ENCODE measurements at places on chromosomes 16 and 17.

GRCh38 chr17:7340179-7340578, 3.9 kb downstream of the ACAP1 start:
- no peak for DNase-seq

- no peak for DNase-seq
These were observed 202.9 kb upstream of the IRX3 start for GRCh38 chr16:54489225-54490111.

DNA sequence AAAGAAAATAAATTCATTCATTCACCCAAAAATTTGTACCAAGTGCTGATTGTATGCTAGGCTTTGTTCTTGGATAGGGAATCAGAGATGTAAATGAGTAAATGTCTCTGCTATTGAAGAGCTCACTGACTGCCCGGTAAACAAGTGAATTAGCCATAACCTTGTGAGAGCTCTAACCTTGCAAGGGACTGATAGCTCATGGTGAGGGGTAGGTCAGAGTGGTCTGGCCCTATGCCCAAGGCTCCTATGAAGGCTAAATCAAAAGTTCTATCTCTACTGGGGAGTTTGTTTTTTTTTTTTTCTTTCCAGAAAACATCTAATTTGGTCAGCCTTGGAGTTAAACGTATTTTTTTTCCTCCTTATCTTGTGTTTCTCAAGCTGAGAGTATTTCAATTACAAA, 172.8 kb upstream of the CDH11 start:
- no peak for DNase-seq

DNA sequence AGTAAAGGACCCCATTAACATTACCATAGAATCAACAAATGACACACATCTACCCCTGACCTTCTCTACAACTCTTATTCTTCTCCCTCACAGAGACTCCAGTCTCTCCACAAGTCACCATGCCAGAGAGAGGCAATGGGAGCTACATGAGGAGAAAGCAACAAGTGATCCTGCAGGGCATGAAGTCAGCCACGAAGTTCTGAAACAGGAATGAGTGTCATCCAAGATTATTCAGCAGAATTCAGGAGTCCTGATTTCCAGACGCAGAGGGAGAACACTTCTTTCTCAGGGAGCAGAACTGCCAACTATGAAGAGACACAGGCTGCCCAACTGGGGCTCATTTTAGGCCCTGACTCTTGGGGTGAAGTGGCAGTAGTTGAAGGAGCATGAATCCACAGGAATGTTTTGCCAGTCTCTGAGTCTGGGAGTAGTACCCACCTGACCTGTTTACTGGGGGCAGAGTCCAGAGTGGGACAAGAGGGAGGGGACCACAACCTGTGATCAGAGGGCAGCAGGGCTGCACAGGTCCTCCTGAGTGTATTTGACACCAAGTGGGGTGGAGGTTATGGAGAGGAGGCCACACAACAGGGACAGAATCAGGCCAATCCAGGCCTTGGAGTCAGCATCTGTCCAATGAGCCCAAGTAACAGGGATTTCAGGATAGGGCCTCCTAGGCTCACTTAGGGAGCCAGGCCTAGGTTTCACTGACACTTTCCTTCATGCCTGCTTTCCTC, 2.4 kb upstream of the MTMR4 start:
- no peak for DNase-seq

DNA sequence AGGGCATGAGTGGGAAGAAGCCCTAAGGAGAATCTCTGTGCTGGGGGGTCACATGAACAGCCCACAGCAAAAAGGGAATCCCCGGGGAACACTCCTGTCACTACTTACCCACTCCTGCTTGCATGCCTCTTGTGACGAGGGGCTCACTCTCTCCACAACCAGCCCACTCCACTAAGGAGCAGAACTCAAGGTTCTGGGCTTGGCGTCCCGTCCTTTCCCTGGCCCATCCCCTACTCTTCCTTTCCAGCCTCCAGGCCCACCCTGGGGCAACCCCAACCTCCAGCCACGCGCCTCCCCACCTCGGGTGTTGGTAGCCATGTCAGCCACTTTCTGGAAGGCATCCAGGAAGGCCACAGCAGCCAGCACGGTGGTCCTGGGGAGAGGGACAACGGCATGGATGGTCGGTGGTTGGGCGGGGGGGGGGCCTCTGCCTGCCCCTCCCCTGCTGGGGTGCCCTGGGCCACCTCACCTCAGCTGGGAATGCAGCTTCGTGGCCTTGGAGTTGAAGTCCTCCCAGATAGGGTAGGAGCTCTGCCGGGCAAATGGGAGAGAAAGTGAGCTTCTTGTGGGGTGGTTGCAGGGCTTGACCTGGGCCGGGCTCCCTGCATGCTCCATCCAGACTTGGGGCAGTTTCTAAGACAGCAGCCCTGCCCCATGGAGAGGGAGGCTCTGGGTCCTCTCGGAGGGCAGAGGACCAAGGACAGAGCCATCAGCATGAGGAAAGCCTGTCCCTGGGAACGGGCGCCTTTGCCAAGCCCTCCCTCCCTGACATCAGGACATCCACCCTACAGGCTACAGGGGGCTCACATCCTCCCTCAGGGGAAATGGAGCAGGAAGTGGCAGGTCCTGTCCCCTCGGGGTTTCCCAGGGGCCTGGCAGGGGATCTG, 5.1 kb downstream of the MTSS2 start:
- DNase-seq: no peak

GRCh38 chr17:76270127-76270592, 5.0 kb downstream of the UBALD2 start:
- no peak for DNase-seq

DNA sequence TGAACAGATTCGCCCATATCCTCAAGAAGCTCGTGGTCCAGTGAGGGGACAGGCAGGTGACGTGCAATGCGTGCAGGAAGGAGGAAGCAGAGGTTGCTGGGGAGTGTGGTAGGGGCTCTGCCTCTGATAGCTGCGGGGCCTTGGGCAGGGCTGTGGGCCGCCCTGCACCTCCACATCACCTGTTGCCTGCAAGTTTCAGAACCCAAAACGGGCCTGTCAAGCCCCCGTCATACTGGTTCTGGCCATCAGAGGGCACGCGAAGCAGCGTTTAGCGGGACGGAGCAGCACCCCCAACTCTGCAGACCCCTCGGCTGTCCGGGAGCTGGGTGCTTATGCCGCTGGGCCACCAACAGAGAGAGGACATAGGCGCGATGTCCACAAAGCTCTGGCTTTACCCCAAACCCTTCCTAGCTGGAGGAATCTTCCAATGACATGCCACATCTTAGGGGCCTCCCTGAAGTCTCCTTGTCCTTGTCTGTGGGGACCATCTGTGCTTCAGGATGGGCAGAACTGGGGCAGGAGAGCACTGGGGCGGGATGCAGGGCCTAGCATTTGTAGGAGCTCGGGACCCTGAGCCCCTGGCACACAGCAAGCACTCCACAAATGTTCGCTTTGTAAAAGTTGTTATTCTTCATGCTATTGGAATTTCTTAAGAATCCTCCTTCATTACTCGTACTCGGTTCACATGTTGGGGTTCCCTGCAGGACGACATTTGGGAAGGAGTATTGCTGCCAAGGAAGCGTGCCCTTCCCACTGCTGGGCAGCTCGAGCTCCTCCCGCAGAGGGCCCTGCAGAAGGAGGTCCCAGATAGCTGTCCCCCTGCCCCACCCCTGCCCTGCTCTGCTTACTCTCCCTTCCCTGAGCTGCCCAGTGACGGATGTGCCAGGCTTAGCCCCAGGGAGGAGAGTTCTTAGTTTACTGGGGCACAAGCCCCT, 64.3 kb downstream of the CNGB1 start:
- DNase-seq: no peak

GRCh38 chr17:21288571-21289017, 4.1 kb downstream of the MAP2K3 start:
- DNase-seq: no peak

- no peak for DNase-seq
These were observed 3.0 kb downstream of the ALDH3A1 start for GRCh38 chr17:19744922-19745757.

- no peak for DNase-seq
These were observed 9.4 kb downstream of the RPL19 start for GRCh38 chr17:39209317-39210092.

DNA sequence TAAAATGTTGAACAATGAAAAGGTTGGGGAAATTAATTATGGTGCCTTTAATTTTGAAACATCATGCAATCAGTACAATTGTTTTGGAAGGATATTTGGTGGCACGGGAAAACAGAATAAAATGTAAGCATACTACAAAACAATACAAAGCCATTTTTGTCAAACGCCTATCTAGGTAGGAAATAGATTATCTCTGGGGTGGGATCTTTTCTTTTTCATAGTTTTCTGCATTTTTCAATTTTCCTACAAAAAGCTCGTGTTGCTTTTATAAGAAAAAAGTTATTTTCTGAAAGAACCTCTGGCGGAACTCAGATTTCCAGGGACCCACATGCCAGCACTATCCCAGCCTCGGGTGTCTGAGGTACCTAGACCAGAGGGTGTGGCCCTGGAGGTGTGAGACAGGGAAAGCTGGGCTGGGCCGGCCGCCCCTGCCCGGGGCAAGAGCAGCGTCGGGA, 961 bp upstream of the MAP3K3 start:
- no peak for DNase-seq

All from HS-5 (cell line).